ENCODE measurements at places on chromosomes 13 and 19. TPM values are rescaled to one million over a fixed set of nuclear protein-coding genes. Genes with fewer than 3 reads are reported as not detected.

- no peak overlapping the region for H3K27ac ChIP-seq
- no peak overlapping the region for H3K4me3 ChIP-seq
- peaks cover 17% of the 10 kb centered on the region for H3K36me3 ChIP-seq
- H3K27me3 ChIP-seq: no peaks in the 10 kb centered on the region
Observed at GRCh38 chr13:114053026-114053425, 79.2 kb upstream of the C13orf46 start.

DNA sequence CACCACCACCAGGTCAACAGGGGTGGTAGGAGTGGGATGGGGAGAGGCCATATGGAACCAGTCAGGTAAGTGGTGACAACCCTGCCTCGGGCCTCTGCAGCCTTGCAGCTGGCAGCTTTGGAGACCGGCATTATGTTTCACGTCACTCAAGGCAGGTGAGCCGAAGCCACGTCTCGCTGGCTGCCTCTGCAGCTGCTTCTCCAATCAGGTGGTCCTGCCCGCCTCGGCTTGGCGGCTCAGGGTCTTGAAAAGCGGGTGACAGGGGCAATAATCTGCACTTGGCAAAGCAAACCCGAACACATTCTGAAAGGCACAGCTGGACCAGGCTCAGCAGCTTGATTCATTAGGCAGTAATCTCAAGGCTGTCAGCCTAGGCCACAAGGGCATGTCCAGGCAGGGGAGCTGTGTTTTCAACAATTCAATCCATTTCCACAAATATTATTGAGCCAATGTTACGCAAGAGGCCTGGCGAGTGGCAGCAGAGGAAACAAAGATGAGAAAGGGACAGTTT is 77.4 kb upstream of the PCDH8 start:
- no peaks in the 10 kb centered on the region for H3K27me3 ChIP-seq
- no peaks in the 10 kb centered on the region for H3K4me1 ChIP-seq
- H3K4me3 ChIP-seq: no peak overlapping the region
- no peak for DNase-seq

DNA sequence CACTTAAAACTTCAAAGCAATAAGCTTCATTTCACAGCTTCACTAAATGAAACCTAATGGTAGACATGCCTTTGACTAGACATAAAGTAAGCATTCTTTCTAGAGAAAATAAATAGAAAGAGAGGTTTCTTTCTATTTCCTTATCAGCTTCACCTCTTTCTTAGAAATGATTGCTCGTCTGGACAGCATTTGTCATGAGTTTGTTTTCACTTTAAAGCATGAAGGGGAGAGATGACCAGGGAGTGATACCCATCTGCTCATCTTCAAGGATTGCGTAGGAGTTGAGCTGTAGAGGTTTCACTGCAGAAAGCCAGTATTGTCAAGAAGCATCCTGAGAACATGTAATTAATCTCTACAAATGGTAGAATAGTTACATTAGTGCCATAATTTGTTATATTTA is 61.3 kb downstream of the COL4A2 start:
- no peaks in the 10 kb centered on the region for H3K4me1 ChIP-seq
- no peak overlapping the region for H3K4me3 ChIP-seq
- H3K27me3 ChIP-seq: peaks cover 15% of the 10 kb centered on the region
- H3K27ac ChIP-seq: no peak overlapping the region
- DNase-seq: no peak
- H3K36me3 ChIP-seq: no peaks in the 10 kb centered on the region

DNA sequence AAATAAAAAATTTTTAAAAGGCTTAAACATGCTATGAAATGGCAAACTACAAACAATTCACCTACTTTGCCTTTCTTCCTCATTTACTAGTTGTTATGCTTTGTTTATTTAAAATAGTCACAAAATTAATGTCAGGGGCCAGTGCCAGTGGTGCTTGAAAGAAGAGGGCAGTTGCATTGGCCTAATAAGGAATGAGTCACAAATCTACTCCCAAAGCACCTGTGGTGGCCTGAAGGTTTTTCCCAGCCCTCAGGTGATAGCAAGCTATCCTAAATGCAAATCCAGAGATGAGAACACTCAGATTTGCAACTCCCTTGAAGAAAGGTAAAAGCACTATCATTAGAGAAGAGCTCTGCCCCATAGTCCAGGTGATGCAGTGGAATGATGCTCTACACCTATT is 103.6 kb downstream of the MBNL2 start:
- no peak overlapping the region for H3K4me3 ChIP-seq
- H3K4me1 ChIP-seq: peaks cover 9% of the 10 kb centered on the region
- H3K27me3 ChIP-seq: no peaks in the 10 kb centered on the region
- DNase-seq: no peak
- H3K36me3 ChIP-seq: no peaks in the 10 kb centered on the region

The CYP2A6 gene
- total RNA-seq: not detected

The LAMP1 gene
- 45.9 TPM for total RNA-seq
